ENCODE measurements at places on chromosomes 7 and 10.

- DNase-seq: peak; percentile 50
These were observed 3.9 kb upstream of the NRF1 start for GRCh38 chr7:129607471-129608120.

GRCh38 chr7:77697535-77697831, 1.2 kb downstream of the RSBN1L start:
- DNase-seq: no peak

DNA sequence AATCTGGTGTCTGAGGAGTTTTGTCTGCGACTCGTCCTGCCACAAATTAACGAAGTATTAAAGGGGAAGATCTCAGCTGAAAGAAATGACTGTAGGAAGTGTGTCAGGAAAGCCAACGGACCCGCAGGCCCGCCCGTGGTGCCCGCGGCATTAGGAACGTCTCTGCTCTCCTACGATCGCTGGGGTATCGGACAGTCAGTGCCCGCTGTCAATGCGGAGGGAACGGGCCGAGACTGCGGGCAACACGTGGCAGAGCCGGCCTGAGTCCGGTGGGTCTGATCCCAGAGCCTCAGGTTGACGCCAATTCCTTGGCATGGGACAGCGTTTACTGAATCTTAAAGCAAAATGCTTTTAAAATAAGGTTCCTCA, 128.7 kb downstream of the KBTBD2 start:
- DNase-seq: no peak

- DNase-seq: no peak
These were observed 5.7 kb upstream of the PIP start for GRCh38 chr7:143126146-143126545.
